Stimulated activated CD4-positive, alpha-beta T cell treated with anti-CD3 and anti-CD28 coated beads, Interleukin-4, amount 100 ng/mL, for 48 hours (primary cell): ENCODE measurements at places on chromosomes 1 and 21.

DNA sequence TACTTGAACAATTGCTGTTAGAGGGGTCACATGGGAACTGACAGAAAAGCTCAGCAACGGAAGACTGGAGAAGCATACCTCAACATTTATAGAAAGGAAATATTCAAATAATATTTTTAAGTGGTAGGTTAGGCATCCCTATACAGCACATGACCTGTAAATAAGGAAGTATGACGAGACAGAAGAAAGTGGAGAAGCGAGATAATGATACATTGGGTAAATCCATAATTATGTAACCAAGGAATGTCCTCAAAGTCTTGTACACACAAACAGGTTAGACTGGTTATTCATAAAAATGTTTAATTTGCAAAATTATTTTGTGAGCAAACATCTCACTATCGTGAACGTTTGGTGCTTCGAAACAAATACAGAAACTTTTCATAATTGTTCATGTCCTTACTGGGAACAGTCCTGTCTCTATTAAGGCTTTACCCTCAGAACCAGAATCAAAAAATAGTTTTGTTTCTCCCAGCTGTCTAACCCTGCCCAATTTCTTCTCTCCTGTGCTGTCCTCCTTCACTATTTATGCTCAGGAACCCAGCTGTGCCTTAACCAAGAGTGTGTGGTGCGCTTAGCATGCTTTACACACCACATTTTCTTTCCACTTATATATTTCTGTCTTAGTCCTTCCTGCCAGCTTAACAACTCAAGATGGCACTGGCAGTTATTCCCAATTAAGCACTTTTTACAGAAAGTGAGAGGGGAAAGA, 10.2 kb downstream of the KMO start:
- no peak for DNase-seq

DNA sequence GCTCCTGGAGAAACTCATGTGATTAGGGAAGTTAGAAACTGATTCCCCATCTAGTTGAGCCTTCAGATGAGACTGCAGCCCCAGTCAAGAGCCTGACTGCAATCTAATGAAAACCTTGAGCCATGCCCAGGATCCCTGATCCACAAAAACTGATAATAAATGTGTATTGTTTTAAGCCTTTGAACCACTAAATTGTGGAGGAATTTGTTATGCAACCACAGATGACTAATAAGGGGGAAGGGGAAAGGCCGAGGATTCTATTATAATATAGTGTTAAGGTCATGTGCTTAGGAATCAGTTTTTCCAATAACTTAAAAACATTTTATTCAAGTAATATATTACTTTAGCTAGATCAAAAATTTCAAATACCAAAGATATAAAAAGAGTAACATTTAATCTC, 52.8 kb upstream of the USP25 start:
- no peak for DNase-seq

- no peak for DNase-seq
These were observed 1.0 kb downstream of the RNF223 start for GRCh38 chr1:1072849-1073742.

GRCh38 chr1:155043301-155043702, 7.8 kb upstream of the ADAM15 start:
- no peak for DNase-seq

DNA sequence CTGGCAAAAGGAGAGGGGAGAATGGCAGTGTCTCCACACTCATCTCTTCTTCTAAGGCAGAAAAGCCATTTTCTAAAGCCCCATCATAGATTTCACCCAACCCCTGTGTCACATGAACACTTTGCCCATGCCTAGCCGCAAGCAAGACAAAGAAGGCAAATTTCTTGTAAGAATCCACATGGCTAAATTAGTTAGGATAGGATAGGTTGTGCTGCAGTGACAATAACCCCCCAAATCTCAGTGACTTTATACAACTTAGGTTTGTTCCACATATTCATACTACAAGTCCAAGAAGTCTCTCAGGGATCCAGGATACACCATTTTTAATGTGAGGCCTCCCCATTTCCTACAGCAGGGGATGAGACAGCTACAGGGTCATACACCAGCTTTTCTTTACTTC, 40.8 kb downstream of the MIS18A start:
- no peak for DNase-seq

DNA sequence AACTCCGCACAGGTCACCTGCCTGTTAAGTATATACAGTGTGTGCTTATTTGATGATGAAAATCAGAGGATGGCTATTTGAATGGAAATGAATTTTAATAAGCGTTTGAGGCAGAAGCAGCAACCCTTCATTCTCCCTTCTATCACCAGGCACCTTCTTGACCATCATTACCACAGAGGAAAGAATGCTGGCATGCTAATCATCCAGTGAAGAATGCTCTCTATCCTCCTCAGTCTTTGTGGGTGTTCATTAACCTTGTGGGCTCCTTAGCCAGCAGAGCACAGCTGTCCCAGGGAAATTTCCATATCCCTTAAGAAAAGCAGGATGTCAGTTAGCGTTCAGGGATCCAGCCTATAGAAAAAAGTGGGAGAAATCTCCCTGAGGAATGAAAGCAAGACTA, 428.0 kb upstream of the CAMK1G start:
- DNase-seq = no peak

GRCh38 chr21:40846587-40847411, at the start of gene DSCAM:
DSCAM (minus strand) TSS chr21:40847158; CDS start chr21:40846661, 497 bp downstream.
- DNase-seq = no peak

DNA sequence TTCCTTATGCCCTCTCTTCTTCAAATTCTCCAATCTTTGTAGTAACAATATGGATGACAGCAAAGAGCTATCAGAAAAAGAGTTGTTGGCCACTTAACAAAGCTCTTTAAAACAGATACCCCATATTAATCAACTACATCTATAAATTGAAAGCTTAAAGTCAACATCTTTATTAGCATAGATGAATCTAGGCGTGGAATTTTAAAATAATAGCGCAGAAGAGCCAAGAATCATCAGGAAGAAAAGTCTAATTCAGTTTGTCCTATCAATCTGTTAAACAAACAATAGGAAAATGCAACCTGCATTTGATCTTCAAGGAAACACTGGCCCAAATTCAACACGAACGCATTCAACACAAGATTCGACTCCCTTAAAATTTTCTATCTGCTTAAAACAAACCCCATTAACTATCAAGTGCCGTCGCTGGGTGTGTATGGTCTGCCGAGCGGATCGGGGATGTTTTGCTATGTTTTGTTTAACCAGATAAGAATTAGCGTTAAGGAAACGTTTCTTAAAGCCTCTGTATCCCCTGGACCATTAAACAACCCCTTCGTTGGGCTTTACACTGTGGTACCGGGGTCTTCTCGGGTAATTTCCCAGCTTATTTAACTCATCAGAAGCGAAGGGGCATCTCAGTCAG, 1.0 kb downstream of the LYST start:
- no peak for DNase-seq

DNA sequence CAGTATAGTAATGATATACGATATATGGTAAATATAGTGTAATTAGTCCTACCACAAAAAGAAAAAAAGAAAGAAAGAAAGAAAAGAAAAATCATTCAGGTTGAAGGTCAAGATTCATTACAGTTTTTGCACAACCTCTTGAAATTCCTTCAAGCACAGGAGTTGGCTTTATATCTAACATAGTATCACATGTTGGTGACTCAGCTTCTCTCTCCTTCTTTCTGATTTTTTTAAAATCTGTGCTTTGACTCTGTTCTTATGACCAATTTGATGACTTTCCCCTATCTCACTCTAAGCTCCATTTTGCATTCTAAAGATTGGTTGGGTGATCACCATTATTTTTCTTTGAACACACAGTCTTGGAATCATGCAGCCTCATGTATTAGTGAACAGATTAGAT, 148.2 kb upstream of the COL11A1 start:
- DNase-seq = no peak

DNA sequence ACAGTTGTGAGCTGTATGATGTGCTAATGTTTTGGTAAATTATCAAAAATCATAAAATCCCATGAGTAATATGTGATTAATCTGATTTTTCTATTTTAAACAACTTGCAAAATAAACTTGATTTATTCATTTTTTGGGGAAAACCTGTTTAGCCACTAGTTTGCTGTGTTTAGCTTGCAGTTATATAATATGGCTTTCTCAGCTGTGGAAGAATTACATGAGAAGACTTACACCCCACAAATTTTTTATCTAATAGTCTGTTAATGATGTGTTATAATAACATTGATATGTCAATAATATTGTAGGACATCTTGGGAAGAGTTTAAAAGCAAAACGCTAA, 2.4 kb upstream of the ERRFI1 start:
- DNase-seq = no peak

DNA sequence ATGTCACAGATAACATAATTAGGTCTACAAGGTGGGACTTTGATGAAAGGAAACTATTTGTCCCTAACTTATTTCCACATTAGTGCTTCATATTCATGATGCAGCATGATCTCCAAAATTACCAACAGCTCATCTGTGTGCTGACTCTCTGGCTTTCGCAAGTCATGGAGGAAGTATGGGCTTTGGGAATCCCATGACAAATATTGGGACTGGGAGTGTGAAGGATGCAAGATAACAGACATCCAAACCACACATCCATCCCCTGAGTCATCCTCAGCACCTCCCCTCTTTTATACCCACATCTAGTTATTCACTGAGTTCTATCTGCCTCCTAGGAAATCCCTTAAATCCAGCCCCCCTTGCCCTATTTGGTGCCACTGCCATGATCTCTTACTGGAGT, 102.8 kb upstream of the COL24A1 start:
- no peak for DNase-seq

DNA sequence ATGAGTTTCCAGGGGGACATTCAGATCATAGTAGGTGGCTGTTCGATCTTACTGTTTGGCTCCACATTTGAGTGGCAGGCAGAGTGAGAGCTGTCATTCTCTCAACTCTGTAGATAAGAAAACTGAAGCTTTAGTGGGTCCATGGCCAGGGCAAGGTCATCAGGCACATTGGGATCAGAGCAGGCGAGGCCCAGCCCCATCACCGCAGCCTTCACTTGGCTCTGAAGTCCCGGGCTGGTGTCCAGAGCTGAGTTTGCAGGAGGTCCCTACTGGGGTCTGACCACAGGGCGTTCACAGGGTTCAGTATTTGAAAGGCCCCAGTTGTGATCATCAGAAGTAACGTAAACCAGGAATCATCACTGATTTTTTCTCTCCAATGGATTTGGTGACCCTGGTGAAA, 76.7 kb downstream of the OBSCN start:
- no peak for DNase-seq

DNA sequence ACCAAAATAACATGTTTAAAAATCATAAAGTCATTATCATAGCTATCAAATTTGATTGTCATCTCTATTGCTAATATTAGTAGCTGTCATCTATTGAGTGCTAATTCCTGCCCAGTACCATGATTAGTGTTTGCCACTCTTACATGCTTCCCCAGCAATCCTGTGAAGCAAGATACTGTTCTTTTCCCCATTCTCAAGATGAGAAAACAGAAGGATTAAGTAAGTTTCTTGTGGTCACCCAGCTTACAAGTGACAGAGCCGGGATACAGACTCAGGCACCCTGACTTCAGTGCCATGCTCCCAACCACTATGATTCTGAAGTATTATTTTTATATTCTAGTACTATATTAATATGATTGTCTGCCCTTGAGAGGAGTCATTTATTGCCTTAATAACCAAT, 36.5 kb downstream of the LRRC8C start:
- DNase-seq = no peak

- no peak for DNase-seq
These were observed 288.2 kb downstream of the CEP170 start for GRCh38 chr1:242966892-242967291.

GRCh38 chr1:180927348-180927747, 14.7 kb downstream of the KIAA1614 start:
- no peak for DNase-seq

DNA sequence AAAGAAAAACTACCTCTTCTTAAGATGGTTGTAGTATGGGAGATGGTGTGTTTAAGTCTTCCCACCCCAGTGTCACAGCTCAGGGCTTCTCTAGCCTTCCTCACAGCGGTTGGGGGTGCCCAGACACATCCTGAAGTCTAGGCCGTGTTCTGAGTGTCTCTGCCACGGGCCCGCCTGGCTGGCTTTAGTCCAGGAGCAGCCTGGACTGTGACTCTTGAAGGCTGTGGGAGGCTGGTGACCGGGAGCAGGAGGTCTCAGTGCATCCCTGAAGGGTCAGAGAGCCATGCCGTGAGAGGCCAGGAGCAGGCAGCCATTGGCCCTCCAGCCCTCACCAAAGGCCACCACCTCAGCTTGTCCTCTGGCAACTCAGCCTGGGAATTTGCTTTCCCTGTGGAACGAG, 4.5 kb downstream of the EPHX1 start:
- DNase-seq = no peak

GRCh38 chr1:241942738-241943137, 14.8 kb upstream of the BECN2 start:
- DNase-seq = no peak

- DNase-seq = no peak
These were observed 123.4 kb downstream of the KCNK1 start for GRCh38 chr1:233737341-233737740.

DNA sequence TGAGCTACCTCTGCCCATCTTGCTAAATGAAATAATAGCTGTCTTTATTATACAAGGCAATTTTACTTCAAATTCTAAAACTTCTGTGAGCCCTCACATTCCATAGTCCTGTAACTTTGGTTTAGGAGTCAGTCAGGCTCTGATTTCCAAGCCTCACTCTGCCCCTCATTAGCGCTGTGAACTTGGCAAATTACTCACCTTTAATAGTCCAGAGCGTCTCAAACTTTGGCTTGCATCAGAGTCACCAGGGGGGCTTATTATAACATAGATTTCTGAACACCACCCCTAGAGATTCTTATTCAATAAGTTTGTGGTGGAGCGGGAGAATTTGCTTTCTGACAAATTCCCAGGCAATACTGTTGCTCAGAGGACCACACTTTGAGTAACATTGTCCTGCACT, 126.2 kb upstream of the FGGY start:
- DNase-seq = no peak
